SW 1271 (cell line): ENCODE measurements at places on chromosomes 11 and 22.
A peak's percentile ranks its signal among the peaks of the same experiment; 100 is the strongest.

DNA sequence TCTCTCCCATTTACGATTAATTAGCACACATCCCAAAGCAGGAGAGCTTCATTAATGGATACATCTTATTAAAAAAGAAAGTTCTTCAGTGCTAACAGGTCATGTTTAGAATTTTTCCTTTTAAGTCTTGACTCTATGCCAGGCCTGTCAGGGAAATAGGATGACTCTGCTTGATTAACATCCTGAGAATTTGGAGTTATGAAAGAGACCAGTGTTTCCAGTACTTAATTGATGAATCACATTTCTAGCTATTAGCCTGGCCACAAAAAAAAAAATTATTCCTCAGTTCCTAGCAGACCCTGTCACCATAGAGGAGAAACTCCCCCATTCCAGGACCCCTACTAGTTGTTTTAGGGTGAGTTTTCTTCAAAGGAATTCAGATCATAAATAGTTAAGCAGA, 23.6 kb upstream of the ME3 start:
- DNase-seq = peak; percentile 96

GRCh38 chr22:37051391-37052385, at the start of gene KCTD17:
Gene KCTD17 (plus strand): TSS chr22:37051742. CDS start chr22:37051761, 19 bp downstream.
- peak; percentile 18 for DNase-seq

- no peak for DNase-seq
These were observed 204.3 kb upstream of the PLET1 start for GRCh38 chr11:112464949-112465348.

GRCh38 chr11:67280341-67280787, 8.7 kb upstream of the ANKRD13D start:
- DNase-seq = no peak

GRCh38 chr11:46315033-46315738, 32.1 kb upstream of the DGKZ start:
- peak; percentile 71 for DNase-seq

DNA sequence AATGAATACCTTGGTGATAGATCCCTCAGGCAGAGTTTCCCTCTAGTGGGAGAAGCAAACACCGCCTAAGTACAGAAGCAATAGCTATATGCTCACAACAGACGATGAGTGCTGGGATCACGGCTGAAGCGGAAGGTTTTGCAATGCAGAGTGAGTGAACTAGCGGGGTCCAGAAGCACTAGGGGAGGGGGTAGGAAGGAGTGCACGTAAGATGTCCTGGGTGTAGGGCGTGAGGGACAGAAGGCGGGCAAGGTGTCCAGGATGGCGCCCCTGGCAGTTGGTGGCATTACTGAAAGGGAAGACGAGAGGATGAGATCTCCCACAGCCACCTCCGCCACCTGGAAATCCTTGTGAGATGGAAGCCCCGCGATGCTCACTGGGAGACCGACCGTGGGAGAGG, 81.0 kb downstream of the ETS1 start:
- DNase-seq = no peak

GRCh38 chr22:39939830-39940229, 20.4 kb upstream of the TMA7B start:
- no peak for DNase-seq

GRCh38 chr22:40177738-40178416, at the start of gene TNRC6B:
Gene TNRC6B (plus strand): TSS chr22:40177925. CDS start chr22:40178136, 211 bp downstream.
- peak; percentile 96 for DNase-seq

DNA sequence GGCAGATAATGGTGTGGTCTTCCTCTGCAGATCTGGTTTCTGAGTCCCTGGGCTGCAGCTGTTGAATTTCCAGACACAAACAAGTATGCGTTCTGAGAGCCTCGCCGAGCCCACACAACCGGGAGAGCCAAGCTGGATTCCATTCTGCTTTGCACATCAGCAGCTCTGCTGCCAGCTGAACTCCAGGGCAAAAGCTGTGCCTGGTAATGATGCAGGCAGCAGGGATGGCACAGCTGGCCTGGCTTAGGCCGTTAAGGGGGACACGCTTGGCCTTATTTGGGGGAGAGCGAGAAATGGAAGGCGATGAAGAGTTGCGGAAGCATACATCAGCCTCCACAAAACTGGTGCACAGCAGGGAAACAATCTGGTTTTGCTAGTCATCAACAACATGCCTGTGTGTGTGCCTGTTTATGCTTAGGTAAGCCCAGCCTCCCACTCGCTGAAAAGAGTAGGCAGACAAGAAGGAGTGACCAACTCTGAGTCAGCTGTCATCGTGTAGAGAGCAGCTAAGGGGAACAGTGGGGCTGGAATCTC, 25.1 kb downstream of the ADAMTS8 start:
- no peak for DNase-seq

DNA sequence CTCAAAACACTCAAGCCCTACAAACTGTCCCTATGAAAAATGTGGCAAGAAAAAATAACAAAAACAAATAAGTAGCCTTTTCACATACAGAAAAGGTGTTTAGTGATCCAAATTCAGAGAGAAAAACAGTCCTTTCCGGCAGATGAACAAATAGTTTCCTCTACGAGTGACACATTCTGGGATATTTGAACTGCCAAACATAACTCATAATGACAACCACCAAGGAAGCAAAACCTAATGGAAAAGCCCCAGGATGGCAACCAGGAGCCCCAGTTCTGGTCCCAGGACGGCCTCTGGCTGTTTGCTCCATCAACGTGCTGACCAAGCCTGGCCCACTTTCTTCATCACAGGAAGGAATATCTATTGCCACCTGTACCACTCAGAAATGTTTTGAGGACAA, 6.0 kb downstream of the PACSIN2 start:
- no peak for DNase-seq

- no peak for DNase-seq
These were observed 19.5 kb upstream of the CHKA start for GRCh38 chr11:68140496-68141245.

DNA sequence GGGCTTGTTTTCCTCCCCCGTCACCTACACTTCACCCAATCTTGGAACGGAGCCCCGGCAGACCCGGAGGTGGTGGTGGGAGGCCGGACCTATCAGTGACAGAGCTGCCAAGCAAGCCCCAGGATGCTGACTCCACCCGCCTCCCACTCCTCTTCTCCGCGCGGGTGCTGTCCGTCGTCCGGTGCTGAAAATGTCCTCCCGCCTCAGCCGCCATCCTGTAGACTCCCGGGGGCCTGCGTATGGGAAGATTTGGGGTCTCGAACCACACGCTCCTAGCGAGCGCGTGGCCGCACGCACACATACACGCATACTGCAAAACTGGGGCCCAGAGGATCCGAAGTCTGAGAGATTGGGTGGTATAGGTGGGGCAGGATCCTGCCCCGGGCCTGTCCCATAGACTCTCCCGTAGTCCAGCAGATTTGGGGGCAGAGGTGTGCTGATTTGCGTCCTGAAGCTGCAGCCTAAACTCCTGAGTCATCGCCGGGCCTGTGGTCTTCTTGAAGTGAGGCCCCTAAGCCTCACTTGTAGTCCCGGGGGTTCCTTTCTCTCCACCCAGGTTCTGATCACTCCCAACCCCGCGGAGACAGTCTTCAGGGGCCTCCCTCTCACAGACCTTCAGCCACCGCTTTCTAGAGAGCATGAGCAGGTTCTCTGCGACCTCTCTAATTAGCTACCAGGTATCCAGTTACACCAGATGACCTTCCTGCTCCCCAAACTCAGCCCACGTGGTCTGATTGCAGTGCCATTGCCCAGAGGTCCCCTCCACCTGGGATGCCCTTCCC, 796 bp upstream of the YIF1A start:
- DNase-seq = no peak

DNA sequence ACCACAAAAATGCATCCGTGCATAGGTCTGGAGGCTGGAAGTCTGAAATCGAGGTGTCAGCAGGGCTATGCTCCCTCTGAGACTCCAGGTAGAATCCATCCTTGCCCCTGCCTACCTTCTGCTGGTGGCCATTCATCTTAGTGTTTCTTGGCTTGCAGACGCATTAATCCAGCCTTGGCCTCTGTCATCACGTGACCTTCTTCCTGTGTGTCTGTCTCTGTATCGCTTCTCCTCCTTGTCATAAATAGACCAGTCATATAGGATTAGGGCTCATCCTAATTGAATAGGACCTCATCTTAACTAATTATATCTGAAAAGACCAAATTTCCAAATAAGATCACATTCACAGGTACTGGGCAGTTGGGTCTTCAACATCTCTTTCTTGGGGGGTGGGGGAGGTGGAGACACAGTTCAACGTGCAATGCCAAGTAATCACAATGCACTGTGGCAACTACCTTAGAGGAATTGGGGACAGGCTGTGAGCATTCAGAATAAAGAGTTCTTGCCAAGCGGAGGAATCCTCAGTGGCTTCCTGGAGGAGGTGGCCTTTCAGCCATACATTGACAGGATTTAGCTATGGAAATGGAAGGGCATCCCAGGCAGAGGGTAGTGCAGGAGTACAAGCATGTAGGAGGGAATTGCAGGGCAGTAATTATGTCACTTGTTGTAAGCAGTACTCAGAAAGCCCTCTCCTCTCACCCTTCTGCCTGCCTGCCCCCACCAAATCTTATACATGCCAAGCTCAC, 96.2 kb upstream of the SYT13 start:
- DNase-seq = no peak

DNA sequence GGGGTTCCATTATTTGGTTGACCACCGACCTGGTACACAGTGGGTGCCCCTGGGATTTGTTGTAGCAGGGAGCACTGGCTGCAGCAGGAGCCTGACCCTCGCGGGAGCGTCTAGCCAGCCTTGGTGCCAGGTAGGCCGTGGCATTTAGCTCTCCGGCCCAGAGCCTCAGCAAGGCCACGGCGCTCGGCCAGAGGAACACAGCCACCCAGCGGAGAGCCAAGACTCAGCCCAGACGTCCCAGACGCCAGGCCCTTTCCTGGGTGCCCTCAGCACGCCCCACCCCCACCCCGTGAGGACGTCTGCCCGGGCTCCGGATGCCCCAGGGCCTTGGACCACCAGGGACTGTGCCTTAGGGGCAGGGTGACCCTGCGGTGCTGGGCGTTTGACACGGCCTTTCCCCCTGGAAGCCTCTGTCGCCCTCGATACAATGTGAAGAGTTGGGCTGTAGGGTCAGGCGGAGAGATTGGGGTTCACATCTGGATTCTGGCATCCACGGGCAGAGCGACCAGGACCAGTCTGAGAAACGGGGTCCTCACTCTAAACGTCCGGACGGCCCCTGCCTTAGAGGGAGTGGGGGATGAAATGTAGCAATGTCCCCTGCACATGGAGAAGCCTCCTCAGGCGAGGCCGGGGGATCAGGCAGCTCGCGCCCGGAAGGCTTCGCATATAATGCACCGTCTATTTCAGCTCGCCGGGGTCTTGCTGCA, 99.2 kb upstream of the FGF3 start:
- no peak for DNase-seq

DNA sequence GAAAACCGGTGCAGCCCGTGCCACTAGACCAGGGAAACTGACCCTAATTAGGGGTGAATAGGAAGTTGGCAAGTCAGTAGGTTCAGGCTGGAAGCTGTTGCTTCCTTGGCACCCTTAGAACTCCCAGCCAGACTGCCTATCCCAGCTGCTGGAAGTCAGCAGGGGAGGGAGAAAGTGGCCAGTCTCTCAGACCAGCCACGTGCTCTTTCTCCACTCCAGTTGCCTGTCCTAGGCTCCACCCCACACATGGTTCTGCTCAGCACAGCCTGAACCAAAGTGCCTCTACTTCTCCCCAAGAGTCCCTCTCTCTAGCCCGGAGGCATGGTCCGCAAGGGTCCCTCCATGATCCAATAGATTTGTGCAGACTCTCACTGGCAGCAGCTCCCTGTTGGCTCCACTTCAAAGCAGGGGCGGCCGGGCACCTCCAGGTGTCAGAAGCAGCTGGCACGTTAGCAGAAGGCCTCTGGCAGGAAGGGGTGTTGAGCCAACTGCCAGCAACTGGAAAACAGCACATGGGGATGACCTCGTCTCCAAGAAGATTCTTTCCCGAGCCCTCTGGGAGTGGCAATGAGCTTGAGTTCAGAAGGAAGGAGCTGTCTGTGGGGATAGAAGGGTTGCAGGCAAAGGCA, 27.7 kb downstream of the ARFGAP2 start:
- no peak for DNase-seq

GRCh38 chr11:8790968-8791367, 108.4 kb downstream of the RPL27A start:
- DNase-seq = no peak

GRCh38 chr22:30304495-30305244, 15.4 kb upstream of the CASTOR1 start:
- DNase-seq = no peak
